Erythroblast (primary cell): ENCODE measurements at places on chromosomes 4 and X.
A peak's percentile ranks its signal among the peaks of the same experiment; 100 is the strongest.

DNA sequence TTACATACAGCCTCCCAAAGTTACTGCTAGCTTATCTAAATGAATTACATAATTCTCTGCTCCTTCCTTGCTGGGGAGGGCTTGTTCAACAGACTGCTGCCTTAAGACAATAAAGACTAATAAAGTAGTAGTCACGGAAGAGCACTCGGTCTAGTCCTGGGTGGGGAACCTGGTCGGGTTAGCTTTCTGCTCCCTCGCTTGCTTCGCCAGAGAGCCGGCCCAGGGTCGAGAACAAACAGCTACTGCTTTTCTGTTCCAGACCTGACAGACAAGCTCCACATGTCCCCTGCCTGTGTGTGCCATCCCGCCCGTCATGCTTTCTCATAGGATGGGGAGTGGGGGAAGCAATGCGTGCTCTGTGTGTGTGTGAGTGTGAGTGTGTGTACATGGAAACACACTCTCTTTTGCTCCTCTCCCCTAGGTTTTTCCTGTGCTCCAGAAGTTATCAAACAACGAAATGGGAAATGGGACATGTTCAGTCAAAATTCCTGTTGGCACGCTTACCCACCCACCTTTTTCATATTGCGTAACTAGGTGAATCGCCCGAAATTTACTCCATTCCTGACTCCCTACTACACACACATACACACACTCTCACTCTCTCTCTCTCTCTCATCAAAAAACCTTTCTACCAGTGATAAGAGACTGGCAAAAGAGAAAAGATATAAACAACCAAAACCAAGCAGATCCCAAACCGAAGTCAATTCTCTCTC, 1.3 kb downstream of the NPY1R start:
- peak; percentile 11 for DNase-seq

GRCh38 chr4:45062935-45063545, 336.7 kb upstream of the GNPDA2 start:
- no peak for DNase-seq

- no peak for DNase-seq
Measured at GRCh38 chr4:6198278-6198677, 2.1 kb downstream of the JAKMIP1 start.

DNA sequence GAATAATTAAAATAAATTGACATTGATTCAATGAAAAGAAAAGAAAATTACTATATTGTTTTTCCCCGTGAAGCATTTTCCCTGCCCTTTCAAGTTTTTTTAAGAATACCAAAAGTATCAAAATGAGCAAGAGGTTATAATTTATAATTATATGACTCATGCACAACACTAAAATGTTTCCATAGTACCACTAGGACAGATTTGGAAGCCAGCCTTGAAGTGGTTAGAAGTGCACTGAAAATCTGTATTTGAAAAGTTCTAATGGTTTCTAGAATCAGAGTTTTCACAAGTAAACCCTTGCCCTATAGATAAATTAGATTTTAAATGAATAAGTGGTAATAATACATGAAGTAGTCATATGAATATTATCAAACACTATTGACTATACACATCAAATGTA, 140.9 kb downstream of the HNRNPD start:
- DNase-seq: no peak

DNA sequence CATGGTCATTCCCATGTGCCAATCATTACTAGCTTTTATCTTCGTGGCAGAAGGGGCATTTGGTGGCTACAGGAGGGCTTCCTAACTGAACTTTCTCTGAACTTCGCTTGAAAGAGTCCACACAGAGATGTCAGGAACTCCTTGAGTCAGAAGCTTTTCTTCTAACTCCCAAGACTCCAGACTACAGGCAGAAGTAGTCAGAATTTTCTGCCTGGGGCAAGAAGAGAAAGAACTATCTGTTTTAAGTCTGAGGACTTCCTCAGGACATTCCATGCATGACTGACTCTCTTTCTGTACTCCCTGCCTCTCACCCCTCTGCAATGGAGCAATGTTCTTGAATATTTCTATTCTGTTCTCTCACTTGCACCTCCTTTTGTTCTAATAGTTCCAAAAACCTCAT, 170.5 kb upstream of the TBC1D9 start:
- DNase-seq: no peak

- no peak for DNase-seq
Measured at GRCh38 chr4:80189956-80190677, 7.2 kb upstream of the PRDM8 start.

DNA sequence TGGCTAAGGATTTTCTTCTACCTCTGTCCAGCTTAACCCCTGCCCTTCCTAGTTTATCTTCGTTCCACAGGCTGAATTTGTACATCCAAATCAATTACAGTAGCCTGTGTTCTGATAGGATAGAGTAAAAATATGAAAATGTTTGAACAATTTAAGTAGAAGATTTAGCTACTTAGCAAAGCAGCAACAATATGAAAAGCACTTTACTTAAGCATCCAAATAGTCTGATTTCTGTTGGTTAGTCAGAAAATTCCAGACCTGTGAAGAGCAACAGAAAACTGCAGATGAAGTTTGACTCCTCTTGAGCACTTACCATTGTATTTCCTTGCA, 2.0 kb downstream of the ARSJ start:
- DNase-seq: no peak

DNA sequence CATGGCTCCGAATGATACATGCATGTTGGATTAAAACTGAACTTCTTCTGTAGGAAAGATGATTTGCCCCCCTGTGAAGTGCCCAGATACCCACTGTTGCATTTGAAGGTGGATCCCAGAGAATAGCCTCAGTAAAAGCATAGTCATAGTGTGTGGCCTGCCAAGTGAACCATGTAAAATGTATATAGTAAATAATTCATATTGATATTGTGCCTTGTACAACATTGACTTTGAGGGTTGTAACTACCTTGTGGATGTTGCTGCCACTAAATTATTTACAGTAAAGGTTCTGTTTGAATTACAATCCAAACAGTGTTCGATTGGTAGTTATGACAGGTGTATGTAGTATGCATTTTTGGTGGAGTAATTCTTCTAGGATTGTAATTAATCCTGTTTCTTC, 19.2 kb downstream of the TMEM131L start:
- no peak for DNase-seq

- DNase-seq: peak; percentile 44
Measured at GRCh38 chr4:88818631-88819470, 121.2 kb upstream of the NAP1L5 start.

- no peak for DNase-seq
Measured at GRCh38 chr4:107801766-107802211, 22.9 kb upstream of the SGMS2 start.

- peak; percentile 68 for DNase-seq
Measured at GRCh38 chr4:145609481-145610427, 9.4 kb upstream of the MMAA start.

DNA sequence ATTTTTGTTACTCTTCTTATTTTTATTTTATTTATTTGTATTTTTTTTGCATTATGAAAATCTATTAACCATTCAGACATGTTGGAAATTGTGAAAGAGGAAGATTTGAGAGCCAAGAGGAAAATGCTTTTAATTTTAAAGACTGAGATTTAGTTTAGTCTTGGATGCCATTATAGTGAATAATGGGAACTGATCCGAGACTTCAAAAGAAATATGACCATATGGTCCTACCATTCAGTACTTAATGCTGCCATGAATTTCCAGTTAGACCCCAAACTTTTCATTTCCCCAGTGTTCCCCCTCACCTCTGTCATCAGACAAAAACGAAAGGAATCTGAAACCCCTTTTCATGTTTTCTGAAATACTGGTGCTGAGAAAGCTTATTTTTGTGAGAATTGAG, 95.5 kb downstream of the TENM3 start:
- DNase-seq: no peak

GRCh38 chr4:158903079-158903456, 134.2 kb downstream of the FNIP2 start:
- DNase-seq: no peak

- DNase-seq: no peak
Measured at GRCh38 chrX:140524556-140524955, 19.7 kb upstream of the SOX3 start.

DNA sequence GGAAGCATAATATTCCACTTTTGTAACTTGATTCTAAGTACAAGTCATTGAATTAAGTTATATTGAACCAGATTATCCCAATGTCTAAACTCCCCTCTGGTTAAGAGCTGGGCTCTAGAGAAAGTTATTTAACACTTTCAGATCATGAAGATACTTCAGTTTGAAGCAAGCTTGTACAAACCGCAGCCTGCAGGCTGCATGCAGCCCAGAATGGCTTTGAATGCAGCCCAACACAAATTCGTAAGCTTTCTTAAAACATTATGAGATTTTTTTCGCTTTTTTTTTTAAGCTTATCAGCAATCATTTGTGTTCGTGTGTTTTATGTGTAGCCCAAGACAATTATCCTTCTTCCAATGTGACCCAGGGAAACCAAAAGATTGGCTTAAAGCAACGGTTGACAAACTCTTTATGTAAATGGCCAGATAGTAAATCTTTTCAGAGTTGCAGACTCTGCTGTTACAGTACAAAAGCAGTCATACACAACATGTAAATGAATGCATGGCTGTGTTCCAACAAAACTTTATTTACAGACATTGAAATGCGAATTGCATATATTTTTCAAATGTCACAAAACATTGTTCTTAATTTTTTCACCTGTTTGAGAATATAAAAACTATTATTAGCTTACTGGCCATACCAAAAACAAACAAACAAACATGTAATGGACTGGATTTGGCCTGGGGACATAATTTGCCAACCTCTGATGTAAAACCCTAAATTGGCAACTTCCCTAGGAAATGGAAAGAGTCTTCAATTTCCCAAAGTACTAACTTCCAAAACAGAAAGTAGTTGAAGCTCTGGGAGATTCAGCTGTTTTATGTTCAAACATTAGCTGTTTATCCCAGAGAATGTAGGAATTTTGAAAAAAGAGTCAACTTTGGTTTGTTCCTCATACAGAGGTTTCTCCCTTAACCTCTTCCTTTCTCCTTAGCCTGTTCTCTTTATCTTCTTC, 201.1 kb upstream of the MBNL3 start:
- no peak for DNase-seq

- DNase-seq: no peak
Measured at GRCh38 chr4:153234885-153235284, 30.6 kb downstream of the TRIM2 start.

DNA sequence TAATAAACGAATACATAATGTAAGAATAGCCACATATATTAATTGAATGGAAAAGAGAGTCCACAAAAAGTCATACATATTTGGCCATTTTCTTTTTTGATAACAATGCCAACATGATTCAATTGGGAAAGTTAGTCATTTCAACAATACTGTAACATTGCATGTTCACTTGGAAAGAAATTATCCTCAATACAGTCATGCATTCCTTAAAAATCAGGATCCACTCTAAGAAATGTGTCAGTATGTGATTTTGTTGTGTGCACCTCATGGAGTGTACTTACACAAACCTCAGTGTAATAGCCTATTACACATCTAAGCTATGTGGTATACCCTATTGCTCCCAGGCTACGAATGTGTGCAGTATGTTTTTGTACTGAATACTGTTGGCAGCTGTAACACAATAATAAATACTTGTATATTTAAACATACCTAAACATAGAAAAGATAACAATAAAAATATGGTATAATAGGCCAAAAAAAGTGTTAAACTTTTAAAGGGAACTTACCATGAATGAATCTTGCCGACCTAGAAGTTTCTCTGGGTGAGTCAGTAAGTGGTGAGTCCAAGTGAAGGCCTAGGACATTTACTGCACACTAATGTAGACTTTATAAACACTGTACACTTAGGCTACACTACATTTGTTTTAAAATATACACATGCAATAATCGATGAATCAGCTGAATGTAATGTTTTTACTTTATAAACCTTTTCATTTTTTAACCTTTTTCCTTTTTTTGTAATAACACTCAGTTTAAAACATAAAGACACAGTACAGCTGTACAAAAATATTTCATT, 806.8 kb downstream of the PCDH18 start:
- no peak for DNase-seq

GRCh38 chrX:12446342-12447075, 308.2 kb downstream of the FRMPD4 start:
- no peak for DNase-seq

GRCh38 chrX:19636980-19637379, 121.7 kb upstream of the MAP3K15 start:
- DNase-seq: no peak

GRCh38 chrX:99095965-99096635, 1314.0 kb downstream of the PCDH19 start:
- no peak for DNase-seq

DNA sequence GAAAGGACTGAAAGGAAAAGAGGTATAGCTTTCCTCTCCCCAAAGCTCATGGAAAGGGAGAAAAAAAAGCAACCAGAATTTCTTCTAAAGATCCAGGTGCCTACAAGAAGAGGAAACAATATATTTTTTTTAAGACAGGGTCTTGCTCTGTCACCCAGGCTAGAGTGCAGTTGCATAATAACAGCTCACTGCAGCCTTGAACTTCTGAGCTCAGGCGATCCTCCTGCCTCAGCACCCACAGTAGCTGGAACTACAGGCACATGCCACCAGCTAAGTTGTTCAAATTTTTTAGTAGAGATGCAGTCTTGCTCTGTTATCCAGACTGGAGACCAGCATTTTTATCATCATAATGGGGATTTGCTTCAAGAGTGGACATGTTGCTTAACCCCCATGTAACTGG, 30.5 kb upstream of the BBS12 start:
- DNase-seq: no peak

DNA sequence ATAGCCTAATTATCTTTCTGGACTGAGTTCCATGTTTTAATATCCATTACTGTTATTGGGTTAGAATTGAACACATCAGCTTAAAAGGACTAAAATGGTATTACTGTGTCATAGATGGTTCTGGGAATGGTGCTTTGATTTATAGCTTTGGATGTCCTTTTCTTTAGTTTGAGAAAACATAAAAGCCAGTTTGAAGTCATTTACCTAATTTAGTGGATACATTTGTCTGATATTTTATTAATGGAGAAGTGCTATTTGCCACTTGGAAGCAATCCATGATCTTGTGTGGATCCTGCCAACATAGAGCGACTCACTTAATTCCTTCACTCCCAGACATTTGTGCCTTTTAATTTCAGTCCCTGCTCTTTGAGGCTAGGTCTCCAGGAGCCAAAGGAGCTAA, 212.4 kb upstream of the PACRGL start:
- no peak for DNase-seq

- DNase-seq: peak; percentile 6
Measured at GRCh38 chr4:139142980-139143379, 34.0 kb downstream of the ELF2 start.

DNA sequence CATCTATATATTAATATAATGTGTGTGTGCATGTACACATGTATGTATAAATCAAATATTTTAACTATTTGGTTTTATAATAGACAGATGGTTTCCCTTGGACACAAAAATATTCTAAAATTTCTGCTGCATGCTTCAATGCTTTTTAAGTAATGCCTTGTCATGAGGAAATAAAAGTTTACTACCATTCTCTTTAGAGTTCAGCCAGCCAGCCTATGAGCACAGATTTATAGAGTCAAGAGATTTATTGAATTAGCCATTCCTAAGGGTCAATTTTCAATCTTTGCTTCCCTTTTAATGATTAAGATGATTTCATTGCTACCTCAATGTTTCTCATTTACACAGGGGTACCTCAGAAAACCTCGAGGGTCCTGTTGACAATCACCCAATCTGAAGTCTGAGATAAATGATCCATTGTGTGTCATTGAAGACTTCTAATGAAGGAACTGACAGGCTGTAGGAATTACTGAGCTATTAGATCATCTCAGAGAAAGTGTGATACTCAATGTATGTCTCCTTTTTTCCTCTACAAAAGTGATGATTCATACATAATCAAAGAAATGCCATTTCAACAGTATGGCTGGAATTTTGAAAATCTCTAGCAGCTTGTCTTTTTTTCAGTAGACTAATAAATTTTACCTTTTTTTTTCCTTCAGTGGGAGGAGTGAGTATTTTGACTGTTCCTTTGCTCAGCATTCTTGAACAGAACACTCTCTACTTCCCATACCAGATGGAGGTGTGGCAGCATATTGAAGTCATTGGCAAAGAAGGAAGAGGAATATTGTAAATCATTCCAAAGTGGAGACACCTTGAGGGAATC, 222.6 kb upstream of the PCDH18 start:
- no peak for DNase-seq
